ENCODE measurements at places on chromosomes 4 and X.

DNA sequence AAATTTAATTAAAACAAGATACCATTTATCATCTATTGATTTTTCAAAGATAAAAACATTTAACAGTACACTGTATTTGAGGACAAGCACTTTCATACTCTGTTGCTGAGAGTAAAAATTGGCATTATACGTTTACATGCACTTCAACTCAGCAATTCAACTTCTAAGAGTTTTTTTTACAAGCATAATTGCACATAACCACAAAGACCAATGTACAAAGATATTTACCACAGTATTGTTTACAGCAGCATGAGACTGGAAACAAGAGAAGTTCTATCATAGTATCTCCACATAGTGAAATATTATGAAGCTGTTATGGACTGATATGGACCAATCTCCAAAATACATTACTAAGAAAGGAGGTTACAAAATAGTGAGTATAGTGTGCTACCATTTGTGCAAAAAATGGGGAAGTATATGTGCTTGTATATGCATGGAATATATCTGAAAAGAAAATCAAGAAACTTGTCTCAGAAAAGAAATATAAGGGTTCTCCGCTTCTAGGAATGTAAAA, 10.9 kb downstream of the GAB3 start:
- no peak for DNase-seq

DNA sequence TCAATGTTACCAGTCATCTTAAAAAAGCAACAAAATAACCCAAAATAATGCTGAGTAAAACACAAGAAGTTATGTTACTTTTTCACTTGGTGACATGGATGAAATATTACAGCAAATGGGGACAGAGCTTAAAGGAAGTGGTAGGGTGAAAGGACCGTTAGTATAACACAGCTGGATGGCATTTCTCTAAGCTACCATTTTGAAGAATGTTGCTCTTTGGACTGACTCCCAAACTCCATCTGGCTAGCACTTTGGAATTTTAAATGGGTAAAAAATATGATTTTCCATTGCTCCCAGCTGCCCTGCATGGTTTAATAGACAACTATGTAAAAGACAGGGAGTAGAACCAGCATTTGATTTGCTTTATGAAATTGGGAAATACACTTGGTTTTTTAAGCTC, 27.6 kb downstream of the CLCN5 start:
- DNase-seq: no peak

DNA sequence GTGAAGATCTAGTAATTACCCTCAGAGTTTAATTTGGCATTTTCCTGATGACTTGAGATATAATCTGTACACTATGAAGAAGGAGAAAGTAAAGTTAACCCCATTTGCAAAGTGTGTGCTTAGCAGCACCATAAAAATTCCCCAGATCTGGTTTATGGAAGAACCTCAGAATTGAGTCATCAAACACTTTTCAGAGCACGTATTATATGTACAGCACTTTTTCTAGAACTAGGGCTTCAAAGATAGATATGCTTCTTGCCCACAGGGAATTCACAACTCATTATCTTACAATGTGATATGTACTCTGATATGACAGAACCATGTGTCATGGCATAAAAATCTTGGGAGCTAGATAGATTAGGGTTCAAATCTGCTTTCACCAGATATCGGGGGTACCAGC, 150.9 kb downstream of the SLC10A7 start:
- no peak for DNase-seq

GRCh38 chr4:1763550-1764080, 29.5 kb upstream of the FGFR3 start:
- no peak for DNase-seq

DNA sequence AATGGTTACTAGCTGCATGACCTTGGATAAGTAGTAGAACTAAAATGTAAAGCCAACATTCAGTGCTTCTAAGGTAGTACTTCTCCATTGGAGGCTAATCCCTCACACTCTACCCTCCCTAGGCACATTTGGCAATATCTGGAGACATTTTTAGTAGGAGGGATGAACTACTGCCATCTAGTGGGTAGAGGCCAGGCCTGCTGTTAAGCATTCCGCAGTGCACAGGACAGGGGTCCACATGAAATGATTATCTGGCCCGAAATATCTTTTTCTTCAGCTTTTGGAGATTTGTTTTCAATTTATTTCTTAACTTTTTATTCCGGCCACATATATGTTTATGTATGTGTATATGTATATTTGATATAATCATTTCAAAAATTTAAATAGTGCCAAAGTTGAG, 36.0 kb upstream of the SPANXC start:
- no peak for DNase-seq
